Esophagus squamous epithelium (tissue), 5 donors: ENCODE measurements at places on chromosomes 1 and 21.

DNA sequence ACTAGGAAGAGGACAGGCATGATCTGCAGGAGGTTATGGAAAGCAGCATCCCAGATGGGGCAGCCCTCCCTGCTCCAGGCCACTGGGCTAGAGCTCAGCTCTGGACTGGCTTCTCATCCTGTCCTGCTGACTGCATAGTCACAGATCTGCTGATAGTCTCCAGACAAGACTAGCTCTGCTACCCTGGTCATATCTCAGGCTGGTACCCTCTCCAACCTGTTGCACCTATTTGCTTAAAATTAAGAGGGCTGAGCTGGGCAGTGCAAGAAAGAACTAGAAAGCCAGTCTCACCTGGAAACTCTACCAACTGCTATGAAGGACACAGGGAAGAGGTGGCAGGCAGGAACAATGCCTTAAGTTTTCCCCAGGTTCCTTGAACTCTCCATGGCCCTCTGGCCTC, 40.4 kb downstream of the ITPKB start:
- DNase-seq, result no peak

GRCh38 chr1:117620440-117620839, 14.6 kb downstream of the TENT5C start:
- no peak for DNase-seq

DNA sequence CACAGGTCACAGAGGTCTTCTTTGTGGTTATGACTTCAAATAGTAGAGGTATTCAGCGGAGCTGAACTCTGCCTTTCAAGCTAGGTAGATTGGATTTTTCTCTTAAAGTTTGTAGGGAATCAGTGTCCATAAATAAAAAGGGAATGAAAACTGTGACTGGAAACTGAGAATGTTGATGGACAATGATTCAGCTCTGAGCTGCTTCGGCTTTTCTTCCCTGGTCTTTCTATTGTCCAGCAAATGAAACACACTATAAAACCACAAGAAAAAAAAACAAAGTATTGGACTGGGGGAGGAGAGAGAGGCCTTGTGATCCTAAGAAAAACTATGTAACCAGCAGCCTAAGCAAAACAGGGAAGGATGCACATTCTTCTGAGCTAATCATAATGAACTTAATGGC, 11.1 kb downstream of the TNNI3K start:
- DNase-seq, result no peak

DNA sequence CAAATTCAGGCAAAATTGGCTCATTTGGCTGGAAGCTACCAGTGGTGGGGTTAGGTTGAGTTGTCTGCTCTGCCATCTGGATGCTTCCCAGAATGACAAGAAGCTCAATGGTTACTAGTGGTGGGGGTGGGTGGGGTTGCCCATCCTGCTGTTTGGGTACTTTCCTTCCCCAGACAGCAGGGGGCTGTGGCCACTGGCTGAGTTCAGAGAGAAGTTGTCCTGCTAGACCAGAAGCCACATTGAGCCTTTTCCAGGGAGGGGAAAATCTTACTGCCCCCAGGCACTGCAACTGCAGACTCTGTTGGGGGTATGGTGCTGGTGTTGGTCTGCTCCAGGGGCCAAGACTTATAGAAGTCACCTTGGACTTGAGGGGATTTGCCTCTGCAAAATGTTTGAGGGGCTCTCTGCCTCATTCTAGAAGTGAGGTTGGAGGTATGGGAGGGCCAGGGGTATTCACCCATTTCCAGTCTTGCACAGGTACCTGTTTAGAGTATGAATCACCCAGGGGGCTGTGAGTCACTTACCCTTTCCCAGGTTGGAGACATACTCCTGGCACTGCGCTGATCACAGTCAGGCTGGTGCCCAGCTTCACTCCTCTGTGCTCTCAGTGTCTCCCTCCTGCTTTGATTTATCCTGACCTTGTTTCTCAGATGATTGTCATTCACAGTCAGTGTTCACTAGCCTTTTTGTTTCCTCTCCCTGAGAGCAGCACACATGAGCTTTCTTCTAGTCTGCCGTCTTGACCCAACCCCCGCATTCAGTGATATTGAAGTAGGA, 89.1 kb upstream of the NEGR1 start:
- no peak for DNase-seq
